ENCODE measurements at places on chromosomes 1 and 21. TPM values are rescaled to one million over a fixed set of nuclear protein-coding genes. Genes with fewer than 3 reads are reported as not detected.

- DNase-seq, result no peak
These were observed 77.7 kb downstream of the CAPZB start for GRCh38 chr1:19407494-19408096.

- DNase-seq, result peak; percentile 50
These were observed 3.8 kb downstream of the FBXO2 start for GRCh38 chr1:11650331-11650991.

GRCh38 chr1:52162947-52163346, 21.1 kb downstream of the ZFYVE9 start:
- DNase-seq, result no peak

DNA sequence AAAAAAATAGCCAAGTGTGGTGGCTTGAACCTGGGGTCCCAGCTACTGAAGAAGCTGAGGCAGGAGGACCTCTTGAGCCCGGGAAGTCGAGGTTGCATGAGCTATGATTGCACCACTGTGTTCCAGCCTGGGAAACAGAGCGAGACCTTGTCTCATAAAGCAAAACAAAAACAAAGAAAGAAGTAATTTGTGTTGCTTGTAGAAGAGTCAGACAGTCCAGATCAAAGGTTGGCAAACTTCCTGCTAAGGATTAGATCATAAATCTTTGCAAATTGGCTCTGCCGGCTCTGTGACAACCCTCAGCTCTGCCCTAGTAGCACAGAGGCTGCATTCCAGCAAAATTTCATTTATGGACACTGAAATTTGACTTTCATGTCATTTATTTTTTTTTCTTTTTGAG, 19.0 kb upstream of the MFN2 start:
- DNase-seq, result peak; percentile 85

DNA sequence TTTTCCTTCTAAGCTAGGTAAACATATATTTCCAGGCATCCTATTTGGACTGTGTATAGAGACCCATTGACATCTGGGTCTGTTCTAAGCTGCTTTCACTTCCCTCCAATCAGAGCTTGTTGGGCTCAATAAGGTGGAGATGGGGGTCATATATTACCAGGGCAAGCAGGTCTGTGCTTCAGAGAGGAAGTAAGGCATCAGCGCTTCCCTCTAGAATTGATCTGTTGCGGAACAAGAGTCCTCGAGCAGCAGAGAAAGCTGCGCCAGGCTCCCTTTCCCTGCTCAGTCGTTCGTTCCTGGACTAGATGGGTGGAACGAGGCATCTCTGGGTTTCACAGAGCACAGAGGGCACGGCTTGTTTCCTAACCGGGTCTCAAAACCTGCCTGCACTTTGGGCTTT, 63.5 kb downstream of the DISC1 start:
- no peak for DNase-seq

DNA sequence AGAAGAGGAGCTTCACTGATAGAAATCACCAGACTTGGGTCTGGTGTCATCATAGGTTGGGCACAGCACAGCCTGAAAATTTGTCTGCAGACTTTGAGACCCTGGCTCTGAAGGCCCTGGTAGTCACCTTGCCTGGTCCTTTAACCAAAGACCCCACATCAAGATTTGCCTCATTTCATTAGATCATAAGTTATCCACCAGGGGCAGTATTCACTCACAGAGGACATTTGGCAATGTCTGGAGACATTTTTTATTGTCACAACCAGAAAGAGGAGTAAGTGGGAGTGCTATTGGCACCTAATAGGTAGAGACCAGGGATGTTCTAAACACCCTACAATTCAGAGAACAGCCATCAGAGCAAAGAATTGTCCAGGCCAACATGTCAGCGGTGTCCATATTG, 22.1 kb upstream of the PAX7 start:
- DNase-seq, result no peak

DNA sequence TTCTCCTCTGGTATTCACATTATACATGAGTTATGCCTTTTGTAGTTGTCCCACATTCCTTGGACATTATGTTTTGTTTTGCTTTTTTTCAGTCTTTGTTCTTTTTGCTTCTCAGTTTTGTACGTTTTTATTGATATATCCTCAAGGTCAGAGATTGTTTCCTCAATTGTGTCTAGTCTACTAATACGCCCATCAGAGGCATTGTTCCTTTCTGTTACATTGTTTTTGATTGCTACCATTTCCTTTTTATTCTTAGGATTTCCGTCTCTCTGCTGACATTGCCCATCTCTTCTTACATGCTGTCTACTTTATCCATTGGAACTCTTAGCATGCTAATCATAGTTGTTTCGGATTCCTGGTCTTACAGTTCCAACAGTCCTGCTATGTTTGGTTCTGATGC, 27.8 kb upstream of the MPC2 start:
- DNase-seq, result no peak

DNA sequence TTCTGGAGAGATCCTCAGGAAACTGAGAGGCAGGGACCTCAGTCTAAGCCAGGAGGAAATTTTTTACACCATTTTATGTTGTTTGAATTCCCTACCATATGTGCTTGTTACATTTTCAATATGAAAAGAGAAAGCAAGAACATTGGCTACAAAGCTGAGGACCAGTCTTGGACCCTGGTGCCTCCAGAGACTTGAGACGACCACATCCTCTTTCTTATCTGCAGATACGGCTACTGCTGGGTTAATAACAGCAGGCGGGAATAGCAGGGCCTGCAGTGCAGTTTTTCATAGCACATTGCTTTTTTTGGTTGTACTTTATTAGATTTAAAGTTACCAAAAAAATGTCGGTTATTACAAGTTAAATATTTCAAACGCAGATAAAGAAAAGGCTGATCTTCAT, 3.9 kb downstream of the KDM4A start:
- DNase-seq, result no peak

DNA sequence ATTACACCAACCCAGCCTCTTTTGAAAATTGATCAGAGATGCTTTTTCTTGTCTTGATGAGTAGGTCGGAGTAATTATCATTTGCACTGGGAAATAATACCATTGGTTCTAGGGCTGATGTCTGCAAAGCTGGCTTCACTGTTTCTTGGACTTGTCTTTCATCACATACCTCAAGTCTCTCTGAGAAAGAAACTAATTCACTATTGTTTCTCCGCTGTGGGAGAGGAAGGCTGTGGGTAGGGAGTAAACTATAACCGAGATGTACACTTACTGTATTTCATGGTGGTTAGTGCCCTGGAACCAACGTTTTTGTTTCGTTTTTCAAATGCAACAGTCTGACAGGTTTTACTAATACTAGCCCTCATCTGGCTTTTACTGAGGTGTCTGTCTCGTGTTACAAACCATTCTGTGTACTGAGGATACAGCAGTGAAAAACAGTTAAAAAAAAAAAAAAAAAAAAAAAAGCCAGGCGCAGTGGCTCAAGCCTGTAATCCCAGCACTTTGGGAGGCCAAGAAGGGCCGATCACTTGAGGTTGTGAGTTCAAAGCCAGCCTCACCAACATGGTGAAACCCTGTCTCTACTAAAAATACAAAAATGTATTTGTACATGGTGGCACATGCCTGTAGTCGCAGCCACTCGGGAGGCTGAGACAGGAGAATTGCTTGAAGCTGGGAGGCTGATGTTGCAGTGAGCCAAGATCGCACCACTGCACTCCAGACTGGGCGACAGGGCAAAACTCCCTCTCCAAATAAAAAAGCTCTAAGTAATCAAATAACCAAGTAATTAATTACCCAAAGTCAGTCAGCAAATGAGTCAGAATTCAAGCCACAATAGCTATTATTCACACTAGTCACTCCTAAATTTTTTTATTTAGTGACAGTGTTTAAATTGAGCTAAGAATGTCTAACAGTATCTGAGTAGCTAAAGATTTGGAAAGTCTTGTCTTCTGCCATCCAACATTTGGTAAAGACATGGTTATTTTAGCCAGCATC, 23.3 kb downstream of the TOMM20 start:
- peak; percentile 53 for DNase-seq

The SHISAL2A gene
- total RNA-seq, result not detected

The IL20 gene
- not detected for total RNA-seq

The MXRA8 gene
- 24.7 TPM for total RNA-seq

The RIPK4 gene
- 65.1 TPM for total RNA-seq

The RIT1 gene
- 38.4 TPM for total RNA-seq

All from renal cortical epithelial cell (primary cell).